ENCODE measurements at places on chromosomes 1 and 21.

DNA sequence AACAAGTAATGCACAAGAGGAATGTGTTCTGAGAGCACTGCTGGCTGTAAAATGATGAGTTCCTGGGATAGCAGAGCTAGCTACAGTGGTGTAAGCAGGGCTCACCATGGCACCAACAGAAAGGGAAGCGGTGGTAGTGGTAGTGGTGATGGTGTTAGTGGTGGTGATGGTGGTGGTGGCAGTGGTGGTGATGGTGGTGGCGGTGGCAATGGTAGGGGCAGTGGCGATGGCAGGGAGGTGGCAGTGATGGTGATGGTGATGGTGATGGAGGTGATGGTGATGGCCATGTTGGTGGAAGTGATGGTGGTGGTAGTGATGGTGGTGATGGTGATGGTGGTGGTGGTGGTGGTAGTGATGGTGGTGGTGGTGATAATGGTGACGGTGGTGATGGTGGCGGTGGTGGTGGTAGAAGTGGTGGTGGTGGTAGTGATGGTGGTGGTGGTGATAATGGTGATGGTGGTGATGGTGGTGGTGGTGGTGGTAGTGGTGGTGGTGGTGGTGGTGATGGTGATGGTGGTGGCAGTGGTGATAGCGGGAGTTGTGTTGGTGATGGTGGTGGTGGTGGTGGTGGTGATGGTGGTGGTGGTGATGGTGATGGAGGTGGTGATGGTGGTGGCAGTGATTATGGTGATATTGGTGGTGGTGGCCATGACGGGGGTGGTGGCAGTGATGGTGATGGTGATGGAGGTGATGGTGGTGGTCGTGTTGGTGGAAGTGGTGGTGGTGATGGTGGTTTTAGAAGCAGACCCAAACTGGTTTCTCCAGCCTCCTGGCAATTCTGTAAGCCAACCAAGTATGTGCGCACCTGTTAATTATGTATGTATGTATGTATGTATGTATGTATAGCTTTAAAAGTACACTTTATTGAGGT is 254.1 kb downstream of the TRABD2B start:
- DNase-seq = no peak

DNA sequence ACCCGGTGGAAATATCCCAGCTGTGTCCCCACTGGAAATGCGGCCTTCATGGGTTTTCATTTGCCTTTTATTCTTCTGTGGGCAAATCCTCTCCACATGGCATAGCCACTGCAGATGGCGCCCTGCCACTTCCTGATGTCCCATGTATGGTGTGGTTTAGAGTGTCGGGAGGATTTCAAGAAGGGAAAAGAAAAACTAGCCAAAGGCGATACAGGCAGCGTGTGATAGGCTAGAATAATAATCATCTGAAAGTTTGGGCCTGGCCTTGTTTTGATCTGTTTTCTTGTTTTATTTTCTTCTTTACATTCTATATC is 123.6 kb downstream of the PEX14 start:
- DNase-seq = no peak

DNA sequence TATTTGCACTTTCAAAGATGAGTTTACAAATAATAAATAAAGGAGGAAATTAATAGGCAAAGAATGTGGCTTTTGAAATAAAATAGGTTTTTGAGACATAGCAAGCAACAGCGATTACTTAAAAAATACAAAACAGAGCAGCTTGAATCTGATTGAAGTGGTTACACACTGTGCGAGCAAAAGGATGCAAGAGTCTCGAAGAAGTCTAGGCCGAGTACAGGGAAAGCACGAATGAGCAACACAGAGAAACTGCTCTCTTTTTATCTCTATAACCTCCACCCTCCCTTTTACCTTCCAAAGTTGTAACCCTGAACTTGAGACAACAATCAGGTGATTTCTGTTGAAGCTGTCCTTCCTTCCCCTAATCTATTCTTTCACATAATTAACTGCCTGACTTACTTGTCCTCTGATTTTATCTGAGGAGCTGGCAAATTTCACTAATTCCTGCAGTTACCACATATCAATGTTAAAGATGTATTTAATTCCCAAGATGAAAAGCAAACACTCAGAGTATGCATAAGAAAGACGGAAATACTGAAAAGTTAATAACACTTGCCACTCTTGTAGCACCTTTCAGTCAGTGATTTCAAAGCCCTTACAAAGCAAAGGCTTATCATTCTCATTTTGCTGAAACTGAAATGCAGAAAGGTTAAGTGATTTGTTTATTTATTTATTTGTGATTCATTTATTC is 1030.1 kb downstream of the ADGRL2 start:
- no peak for DNase-seq

DNA sequence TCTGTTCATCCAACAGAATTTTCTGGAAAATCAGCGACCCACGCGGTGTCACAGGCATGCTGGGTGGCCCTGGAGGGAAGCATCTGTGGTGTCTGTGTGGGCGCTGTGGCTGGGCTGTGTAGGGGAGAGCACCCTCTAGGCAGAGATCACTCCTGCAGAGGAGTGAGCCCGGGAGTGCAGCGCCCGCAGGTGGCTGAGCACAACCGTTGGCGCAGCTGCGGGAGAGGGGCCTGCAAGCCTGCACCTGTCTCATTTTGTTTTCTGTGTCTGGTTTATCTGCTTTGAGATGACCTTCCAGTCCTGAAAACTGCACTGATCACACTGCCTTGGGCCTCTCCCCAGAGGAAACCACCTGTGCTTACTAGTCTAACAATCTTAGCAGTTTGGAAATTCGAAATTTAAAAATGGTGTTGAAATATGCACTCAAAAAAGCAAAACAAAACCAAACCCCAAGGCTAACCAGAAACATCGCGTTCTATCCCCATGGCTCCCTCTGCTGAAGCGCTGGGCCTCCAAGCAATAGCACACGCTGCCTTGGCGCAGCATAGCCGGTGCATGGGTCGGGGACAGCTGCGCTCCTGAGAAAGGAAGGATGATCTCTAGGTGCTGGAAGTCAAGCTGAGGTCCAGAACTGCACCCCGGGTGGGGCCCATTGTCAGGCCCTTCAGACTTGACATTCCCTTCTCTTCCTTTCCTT is 4.8 kb downstream of the FAM3B start:
- DNase-seq = no peak

- DNase-seq = no peak
These were observed 93.2 kb downstream of the PRDM2 start for GRCh38 chr1:13793088-13793730.

- DNase-seq = no peak
These were observed 83.8 kb downstream of the GON4L start for GRCh38 chr1:155773221-155773620.

DNA sequence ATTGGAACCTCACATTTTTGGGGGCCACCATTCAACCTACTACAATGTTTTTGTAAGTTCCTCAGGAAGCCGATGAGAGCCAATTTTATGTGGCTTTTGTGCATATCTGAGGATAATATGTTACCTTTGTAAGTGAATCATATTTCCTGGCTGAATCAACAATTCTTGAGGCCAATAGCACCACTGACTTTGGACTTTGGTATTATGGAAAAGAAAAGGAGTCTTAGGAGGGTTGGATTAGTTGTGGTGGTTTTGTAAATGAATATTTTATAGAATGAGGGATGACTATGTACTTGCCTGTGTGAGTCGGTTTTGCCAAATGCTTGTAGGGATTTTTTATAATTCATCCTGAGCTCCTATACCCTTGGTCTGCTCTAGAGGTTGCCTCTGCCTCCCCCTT is 181.5 kb upstream of the HMGB4 start:
- DNase-seq = peak; percentile 25

GRCh38 chr1:82755671-82756070 is 954.9 kb downstream of the ADGRL2 start:
- DNase-seq = no peak

- no peak for DNase-seq
These were observed 50.2 kb upstream of the SSBP3 start for GRCh38 chr1:54456361-54456760.

GRCh38 chr1:11281518-11282331 is 8.7 kb downstream of the UBIAD1 start:
- peak; percentile 33 for DNase-seq

DNA sequence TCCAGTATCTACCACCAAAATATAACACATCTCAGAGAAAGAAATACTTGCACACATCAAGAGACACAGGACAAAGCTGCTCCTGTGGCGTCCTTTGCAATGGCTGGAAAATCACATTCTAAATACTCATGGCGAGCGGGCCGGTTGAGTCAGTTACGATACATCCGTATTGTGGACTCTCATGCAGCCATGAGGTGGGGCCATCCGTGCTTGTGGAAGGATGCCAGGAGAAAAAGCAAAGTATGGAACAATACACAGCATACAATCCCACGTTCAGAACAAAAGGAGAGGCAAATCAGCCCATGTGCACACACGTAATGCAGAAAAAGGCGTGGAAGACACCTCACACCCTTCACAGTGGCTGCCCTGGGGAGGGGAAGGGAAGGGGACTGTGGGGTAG is 13.1 kb downstream of the ATP13A2 start:
- no peak for DNase-seq

DNA sequence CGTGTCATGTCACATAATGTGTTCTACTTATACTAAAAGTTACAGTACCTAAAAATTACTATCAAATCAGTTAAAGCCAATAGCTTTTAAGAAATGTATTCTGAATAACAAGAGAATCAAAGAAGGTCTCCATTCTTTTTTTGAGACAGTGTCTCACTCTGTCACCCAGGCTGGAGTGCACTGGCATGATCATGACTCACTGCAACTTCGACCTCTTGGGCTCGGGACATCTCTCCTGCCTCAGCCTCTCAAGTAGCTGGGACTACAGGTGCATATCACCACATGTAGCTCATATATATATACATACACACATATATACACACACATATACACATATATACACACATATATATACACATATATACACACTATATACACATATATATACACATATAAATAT is 20.1 kb downstream of the COP1 start:
- no peak for DNase-seq

GRCh38 chr1:118366286-118366685 is 181.3 kb upstream of the SPAG17 start:
- DNase-seq = peak; percentile 6

GRCh38 chr1:156467385-156467784 is 33.2 kb downstream of the MEF2D start:
- no peak for DNase-seq

DNA sequence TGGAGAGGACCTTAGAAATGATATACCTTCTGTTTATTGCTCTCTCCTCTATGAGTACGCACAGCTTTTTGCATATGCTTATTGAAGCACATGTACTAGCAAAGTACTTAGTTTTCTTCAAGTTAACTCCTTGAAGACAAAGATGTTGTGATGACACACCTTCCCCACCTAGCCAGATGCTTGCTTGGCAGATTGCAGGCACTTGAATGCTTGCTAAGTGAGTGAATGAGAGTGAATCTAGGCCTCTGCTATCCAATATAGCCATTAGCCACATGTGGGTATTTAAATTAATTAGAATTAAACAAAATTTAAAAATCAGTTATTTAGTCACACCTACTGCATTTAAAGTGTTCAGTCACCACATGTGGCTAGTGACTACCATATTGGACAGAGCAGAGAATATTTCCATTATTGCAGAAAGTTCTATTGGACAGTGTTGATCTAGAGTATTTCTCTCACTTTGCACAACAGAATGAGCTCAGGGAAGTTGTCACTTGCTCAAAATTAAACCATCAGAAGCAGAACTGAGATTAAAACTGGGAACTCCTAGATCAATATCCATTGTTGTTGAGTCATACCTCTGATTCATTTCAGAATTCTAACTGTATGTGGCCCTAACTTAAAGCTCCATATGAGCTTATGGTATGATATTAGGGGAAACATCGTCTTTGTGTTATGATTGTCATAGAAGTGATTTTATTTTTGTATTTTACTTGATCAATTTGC is 8.6 kb upstream of the EEIG2 start:
- DNase-seq = no peak

DNA sequence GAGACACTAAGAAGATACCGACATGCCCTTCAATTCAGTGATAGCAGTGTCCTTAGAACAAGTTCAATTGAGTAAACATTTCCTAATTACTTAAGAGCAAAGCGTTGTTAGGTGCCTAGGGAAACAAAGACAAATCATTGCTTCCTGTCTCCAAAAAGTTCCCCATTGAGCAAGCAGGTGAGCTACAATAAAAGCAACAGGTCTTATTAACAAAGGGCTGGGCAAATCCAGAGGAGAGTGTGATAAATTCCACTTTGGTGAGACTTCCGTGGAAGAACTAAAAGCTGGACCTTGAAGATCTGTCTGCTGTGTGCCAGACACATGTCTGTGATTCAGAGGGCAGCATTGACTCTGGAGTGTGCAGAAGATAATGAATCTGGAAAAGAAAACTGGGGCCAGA is 1.9 kb upstream of the TUT4 start:
- no peak for DNase-seq

- DNase-seq = no peak
These were observed 30.8 kb downstream of the ZBED6 start for GRCh38 chr1:203826175-203826574.

GRCh38 chr1:229905652-229906051 is 161.4 kb upstream of the GALNT2 start:
- DNase-seq = no peak

GRCh38 chr1:116360429-116361173 is 12.4 kb upstream of the ATP1A1 start:
- DNase-seq = peak; percentile 35

- no peak for DNase-seq
These were observed 132.5 kb downstream of the NPHP4 start for GRCh38 chr1:5859766-5860165.

- no peak for DNase-seq
These were observed 58.6 kb downstream of the IL23R start for GRCh38 chr1:67224856-67225255.

DNA sequence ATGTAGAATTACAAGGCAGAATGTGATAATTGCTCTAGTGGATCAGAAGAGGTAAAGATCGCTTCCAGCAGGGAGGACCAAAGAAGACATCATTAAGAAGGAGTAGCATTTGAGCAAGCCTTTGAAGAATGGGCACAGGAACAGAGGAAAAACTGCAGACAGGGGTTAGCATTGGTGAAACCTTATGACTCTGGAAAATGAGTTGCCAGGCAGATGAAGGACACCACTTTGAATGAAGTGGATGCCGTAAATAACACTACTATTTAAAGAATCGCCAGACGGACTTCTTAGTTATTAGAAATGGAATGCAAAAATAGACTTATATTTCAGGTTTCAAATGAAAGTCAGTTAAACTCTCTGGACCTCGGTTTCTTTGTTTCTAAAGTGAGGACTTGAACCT is 727.7 kb downstream of the USP25 start:
- DNase-seq = no peak

DNA sequence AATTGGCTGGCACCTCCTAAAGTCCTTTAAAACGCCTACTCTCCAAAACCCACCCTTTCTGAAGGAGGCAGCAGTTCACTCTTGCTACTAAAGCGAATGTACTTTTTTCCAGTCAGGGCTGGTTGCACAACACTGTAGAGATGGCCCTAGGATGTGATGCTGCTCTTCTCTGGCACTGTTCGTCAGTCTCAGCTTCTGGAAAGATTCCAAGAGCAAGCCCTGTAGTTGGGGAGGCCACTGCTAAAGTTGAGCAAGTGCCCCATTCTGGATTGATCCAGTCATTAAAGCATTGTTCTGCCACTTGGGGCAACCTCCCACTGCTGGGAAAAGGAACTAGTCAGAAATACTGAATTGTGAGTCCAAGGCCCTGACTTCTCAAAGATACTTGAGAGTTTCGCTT is 28.5 kb upstream of the KCNQ4 start:
- no peak for DNase-seq
